ENCODE measurements at places on chromosomes 6 and 20.

DNA sequence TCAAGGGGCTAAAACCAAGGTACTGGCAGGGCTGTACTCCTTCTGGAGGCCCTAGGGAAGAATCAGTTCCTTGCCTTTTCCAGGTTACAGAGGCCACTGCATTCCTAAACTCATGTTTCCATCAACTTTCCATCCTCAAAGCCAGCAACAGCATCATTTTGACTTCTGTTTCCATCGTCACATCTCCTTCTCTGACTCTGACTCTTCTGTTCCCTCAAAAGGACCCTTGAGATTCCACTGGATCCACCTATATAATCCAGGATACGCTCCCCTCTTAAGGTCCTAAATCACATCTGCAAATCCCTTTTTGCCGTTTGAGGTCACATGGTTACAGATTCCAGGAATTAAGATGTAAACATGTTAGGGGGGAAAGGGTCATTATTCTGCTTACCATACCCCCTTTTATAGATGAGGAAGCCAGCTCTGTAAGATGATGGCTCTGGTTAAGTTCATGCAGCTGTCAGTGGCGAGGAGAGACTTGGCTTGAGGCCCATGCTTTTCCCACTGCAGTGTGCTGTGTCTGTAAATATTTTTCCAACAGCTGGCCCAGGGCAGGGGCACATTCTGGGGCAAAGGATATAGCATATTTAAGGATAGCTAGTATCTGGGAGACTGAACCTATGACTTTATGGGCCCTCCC lies 114.6 kb downstream of the TNFRSF21 start:
- no peak for DNase-seq

- DNase-seq: no peak
These were observed at the start of gene AFDN for GRCh38 chr6:167826896-167827582. Gene AFDN (plus strand): TSS chr6:167826911. CDS start chr6:167827133, 222 bp downstream.

DNA sequence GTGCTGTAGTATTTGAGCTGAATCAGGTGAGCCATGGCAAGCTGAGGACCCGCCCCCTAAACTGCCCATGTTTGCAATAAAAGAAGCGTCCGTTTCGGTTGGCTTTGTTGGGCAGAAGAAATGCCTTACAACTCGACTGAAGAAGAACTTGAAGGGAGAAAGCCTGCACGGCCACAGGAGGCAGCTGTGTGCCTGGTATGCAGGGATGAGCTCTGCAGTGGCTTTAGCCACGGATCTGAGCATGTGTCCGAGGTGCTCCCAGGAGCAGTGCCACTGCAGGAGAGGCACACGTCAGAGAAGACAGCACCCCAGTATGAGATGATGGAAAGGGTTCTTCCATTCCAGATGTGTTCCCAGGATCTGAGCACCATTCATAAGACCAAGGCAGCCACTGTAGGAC lies 23.5 kb downstream of the KIZ start:
- DNase-seq: no peak

GRCh38 chr6:1993042-1993441 lies 252.4 kb downstream of the GMDS start:
- no peak for DNase-seq

DNA sequence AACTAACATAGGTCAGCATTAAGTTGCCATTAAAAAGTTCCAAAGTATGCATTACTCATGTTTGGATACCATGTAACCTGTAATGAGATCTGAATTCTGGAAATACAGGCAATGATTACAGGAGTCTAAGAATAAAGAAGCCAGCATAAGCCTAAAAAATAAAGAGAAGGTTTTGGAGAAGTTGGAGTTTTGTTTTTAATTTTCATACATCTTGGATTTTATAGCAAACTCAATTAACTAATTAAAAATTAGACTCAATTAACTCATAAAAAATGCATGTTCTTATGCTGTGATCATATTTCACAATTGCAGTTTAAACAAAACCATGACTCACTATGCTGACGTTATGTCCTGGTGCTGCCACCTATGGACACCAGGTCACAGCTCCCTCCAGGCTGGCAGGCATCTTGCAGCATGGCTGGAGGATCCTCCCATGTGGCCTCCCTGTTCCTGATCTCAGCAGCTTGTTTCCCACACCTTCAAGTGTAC lies 648.8 kb upstream of the AGPAT4 start:
- no peak for DNase-seq

DNA sequence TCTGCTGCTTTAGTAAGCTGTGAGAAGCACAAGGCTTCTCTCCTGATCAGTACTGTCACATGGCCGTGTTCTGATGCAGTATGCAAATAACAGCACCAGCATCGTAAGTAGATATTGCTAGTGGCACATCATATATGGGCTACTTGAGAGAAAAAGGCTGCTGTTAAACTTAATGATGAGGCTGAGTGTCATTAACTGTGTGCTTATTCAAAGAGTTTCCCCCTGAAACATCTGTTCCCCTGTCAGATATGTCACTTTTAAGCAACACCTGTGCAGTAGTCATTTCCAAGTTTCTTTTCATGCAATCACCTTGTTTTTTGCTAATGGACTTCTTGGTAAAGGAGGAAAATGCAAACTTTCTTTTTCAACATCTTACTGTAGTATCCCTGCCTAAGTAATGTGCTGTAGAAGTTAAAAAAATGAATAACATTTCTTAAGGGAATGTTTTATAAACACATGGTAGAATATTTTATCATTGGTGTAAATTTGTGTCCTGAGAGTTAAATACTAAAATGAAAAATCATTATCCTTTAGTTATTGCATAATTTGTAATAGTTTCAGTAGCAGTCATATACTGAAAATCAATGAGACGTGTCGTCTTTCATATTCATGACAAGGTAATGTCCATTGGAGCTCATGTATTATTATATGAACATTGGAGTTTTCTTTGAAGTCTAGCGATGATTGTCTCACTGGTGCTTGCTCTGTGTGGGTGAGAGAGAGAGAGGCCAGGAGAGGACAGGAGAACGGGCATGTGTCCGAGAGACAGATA lies 366.3 kb downstream of the CDKAL1 start:
- DNase-seq: no peak

- no peak for DNase-seq
These were observed 17.3 kb downstream of the NCOA7 start for GRCh38 chr6:125808060-125808459.

GRCh38 chr6:169591616-169592015 lies 110.2 kb downstream of the WDR27 start:
- no peak for DNase-seq

GRCh38 chr6:111447051-111447450 lies 36.0 kb downstream of the REV3L start:
- DNase-seq: peak; percentile 16

DNA sequence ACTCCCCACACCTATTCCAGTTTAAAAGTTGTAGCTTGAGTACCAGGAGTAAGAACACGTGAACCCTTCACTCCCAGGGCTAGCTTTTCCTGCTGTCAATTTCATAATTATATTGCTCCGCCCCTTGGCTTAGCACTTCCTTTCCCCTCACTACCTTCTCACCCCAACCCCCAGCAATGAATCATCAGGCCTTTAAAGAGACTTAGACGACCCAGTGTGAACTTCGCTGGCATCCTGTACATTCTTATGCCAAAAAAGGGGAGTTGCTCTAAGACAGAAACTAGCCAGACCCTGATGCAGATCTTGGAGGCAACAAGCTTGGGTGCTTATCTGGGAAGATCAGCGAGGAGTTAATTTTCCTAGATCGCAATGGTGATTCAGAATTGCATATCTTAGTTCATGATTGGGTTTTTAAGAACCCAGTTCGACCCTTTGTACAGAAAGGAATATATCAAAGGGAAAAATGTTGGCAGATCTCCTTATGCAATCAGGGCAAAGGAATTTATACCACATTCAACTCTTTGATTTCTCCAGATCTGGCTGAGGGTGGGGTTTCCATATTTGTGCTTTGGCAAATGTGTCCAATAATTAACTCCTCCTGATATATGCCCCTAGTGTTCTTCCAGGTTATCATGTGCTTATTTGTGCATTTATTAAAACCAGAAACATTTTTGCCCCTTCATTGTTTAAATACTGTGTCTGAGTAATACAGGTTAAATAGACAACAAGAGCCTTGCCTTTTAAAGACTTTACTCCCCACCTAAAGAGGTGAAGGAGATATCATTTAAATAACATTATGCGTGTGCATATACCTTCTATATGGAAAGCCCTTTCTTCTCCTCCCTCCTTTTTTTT lies 8.1 kb upstream of the ATXN1 start:
- DNase-seq: peak; percentile 48

DNA sequence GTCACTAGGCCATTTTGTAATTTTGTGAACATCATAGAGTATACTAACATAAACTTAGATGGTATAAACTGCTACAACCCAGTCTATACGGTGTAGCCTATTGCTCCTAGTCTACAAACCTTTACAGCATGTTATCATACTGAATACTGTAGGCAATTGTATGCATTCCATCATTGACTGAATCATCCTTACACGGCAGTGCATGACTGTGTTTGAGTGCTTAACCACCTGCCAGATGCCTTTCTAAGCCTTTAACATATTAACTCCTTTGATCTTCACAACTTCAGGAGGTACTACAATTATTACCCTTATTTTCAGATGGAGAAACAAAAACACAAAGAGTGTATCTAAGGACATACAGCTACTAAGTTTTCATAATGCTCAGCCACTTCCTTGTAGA lies 14.0 kb downstream of the DPPA5 start:
- no peak for DNase-seq

DNA sequence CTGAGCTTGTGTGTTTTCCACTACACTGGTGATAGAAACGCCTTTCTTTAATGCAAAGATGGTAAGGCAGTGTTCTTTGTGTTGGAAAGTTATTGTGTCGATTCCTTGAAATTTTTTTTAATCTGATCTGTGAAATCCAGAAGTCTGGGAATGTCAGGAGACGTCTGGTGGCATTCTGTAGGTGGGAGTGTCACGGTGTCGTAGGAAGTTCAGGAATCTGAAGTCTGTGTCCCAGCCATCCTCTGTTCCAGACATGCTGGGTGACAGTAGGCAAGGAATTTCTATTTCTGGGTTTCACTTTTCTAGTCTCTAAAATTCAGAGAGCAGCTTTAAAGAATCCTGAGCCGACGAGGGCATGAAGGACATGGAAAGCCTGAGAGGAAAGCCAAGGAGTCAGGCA lies 223.8 kb downstream of the ZNF217 start:
- no peak for DNase-seq

GRCh38 chr6:160070427-160070826 lies 51.2 kb upstream of the SLC22A1 start:
- no peak for DNase-seq

GRCh38 chr20:19672498-19672897 lies 85.6 kb upstream of the RIN2 start:
- no peak for DNase-seq

- DNase-seq: no peak
These were observed 61.3 kb upstream of the EPB41L1 start for GRCh38 chr20:36093025-36093803.

DNA sequence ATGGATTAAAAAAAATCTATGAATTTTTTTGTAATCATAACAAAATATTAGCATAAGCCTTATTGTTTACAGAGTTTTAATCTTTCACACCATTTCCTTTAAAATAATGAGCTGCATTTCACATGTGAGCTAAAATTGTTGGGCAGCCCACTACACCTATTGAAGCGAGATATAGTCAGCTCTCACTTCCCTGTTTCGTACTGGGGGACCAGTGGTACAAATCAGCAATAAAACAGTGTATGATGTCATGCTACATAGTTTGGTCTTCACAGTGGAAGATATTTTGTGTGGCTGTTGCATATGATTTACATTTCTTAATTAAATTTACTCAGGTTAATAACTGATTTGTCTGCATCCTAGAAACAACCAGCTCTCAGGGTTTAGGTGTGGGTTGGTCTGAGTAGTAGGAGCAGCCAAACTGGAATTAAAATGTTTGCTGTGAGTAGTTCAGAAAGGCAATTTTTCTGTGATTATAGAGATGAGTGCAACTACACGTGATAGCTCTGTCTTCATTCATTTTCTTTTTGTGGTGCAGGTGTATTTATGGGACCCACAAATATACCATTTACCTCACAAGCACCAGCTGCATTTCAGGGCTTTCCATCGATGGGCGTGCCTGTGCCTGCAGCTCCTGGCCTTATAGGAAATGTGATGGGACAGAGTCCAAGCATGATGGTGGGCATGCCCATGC lies 99.3 kb downstream of the B3GAT2 start:
- no peak for DNase-seq

GRCh38 chr6:4030669-4031068 lies 48.3 kb downstream of the FAM217A start:
- DNase-seq: no peak

DNA sequence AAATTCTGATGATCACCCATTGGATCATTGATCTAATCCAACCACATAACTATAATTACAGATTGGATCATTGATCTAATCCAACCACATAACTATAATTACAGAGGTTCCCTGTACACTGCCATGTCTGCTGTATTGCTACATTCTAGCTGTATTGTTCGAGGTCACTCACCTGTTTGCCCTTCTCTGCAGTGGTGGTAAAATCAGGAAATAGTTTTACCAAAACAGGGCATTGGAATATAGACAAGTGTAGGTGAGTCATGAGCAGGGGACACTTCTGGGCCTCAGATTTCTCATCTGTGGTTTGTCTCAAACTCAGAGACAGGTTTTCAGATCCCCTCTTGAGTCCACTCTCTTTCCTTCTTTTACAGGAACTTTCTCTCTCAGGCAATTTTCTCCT lies 9.0 kb upstream of the AFDN start:
- no peak for DNase-seq

- DNase-seq: no peak
These were observed 9.1 kb upstream of the RNF182 start for GRCh38 chr6:13915561-13916229.

DNA sequence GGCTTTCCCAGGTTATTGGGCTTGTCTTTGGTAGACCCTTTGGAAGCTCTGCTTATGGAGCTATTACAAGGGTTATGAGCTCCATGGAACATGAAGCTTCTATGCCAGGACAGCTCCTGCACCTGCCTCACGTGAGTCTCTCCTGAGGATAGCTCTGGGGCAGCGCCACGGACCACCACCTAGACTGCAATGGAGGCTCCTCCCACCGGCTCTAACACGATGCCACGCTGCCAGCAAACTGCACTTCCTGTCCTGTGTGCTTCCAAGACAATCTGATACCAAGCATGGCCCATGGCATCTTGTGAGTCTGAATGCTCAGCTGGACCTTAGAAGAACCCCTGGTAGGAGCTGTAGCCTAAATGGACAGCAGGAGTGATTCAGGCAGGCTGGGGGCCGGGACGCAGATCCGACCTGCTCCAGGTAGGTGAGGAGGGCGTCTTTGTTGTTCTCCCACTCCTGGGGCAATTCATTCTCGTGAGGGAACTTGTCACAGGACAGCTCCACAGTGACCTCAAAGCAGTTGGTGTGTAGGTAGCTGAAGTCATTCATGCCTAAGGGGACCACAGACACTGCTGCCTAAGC lies 5.5 kb downstream of the CPXM1 start:
- DNase-seq: no peak

- DNase-seq: no peak
These were observed 13.9 kb upstream of the SULF2 start for GRCh38 chr20:47799116-47799715.

GRCh38 chr20:63081351-63081750 lies 74.6 kb upstream of the BHLHE23 start:
- DNase-seq: no peak

GRCh38 chr6:74071214-74071613 lies 375.2 kb downstream of the CD109 start:
- DNase-seq: no peak

- no peak for DNase-seq
These were observed 42.3 kb downstream of the RALGAPB start for GRCh38 chr20:38514947-38515346.

GRCh38 chr6:101747160-101747559 lies 353.7 kb downstream of the GRIK2 start:
- no peak for DNase-seq

- DNase-seq: no peak
These were observed 38.0 kb downstream of the FOXA2 start for GRCh38 chr20:22546344-22546743.

GRCh38 chr6:6724539-6725467 lies 136.3 kb downstream of the LY86 start:
- no peak for DNase-seq

- no peak for DNase-seq
These were observed 146.7 kb upstream of the TAB2 start for GRCh38 chr6:149170564-149171452.
